ENCODE measurements at places on chromosomes 12 and 14.

- DNase-seq: no peak
These were observed 19.6 kb upstream of the LRP1-AS start for GRCh38 chr12:57166971-57167371.

DNA sequence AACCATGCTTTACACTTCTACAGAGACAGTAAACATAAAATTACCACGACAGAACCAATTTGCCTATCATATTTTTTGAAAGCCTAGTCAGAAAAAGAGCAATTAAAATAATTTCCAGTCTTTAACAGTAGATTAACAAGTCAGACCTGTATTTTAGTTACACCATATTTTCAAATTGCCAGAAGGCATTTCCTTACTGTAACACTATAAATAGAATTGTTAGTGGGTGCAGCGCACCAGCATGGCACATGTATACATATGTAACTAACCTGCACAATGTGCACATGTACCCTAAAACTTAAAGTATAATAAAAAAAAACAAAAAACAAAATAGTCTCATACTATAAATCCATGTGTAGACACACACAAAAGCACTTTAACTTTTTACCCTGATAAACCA is 16.0 kb downstream of the SOS2 start:
- no peak for DNase-seq

DNA sequence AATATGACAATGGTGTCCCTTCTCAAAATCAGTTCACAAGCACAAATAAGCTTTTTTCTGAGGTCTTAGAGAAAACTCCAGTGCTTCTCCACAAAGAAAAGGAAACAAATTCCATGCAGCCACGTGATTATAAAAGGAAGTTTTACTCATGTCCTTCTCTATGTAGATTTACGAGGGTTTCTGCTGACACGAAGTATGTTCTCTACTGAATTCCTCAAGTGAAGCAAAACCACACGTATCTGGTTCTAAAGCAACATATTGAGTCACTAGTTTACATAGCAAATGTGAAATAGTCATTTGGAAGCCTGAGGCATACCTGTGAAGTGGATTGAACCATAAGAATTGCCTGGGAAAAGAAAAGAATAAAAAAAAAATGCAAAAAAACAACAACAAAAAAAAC is 31.9 kb downstream of the BMP4 start:
- no peak for DNase-seq

GRCh38 chr14:60648249-60648933 is 886 bp downstream of the SIX1 start:
- DNase-seq: no peak

DNA sequence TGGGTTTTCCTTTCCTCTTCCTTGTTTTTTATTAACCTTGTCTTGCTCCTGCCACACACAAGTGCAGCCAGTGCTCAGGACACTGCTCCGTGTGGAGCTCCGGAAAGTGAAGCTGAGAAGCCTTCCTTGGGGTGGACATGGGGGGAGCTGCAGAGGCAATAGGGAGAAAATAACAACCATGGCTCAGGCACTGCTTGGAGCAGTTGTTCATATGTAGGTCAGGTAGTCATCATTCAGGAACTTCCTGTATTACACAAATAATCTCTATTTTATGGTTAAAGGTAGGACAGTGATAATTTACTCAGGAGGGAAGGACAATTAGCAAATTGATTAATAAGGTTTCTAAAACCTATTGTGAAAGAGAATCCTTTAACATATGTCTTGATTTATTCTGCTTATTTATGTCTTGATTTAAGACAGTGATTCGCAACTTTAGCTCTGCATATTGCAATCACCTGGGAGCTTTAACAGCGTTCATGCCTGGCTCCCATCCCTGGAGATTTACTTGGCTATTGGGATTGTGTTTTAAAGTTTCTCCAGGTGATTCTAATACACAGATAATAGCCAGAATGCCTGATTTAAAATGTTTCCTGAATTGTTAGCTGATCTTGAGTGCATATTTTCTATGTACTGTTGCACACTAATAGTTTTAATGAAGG is 92.1 kb downstream of the ETV6 start:
- DNase-seq: no peak

- no peak for DNase-seq
These were observed 84.7 kb upstream of the FLRT2 start for GRCh38 chr14:85445151-85445795.

DNA sequence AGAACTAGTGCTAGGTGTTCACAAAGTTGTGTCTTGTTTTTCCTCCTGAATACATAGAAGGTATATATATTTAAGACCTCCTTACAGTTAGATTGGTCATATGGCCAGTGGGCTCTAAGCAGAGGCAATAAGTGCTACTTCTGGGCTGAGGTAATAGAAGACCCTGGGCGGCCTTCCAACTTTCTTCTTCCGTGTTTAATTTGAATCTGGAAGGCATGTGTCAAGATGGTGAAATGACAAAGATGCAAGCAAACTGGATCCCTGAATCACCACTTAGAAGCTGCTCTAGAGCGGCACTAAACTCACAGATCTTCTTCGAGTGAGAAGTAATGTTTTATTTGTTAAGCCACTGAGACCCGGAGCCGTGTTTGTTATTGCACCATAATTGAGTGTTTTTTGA is 201.0 kb upstream of the GZMB start:
- no peak for DNase-seq

DNA sequence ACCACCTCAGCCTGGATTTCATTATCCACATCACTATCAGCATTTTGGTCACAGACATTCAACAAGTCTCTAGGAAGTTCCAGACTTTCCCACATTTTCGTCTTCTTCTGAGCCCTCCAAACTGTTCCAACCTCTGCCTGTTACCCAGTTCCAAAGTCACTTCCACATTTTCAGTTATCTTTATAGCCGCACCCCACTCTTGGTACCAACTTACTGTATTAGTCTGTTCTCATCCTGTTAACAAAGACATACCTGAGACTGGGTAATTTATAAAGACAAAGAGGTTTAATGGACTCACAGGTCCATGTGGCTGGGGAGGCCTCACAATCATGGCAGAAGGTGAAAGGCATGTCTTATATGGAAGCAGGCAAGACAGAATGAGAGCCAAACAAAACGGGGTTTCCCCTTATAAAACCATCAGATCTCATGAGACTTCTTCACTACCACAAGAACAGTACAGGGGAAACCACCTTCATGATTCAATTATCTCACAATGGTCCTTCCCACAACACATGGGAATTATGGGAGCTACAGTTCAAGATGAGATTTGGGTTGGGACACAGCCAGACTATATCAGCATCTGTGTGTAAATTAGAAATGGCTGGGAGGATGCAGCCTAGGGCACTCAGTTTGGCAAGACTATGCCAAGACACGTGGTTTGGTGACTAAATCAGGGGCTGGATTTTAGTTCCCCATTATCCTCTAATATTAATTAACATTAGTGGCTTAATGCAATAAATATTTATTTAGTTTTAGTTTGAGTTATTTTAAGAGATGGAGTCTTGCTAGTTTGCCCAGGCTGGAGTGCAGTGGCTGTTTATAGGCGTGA is 16.2 kb upstream of the FUT8 start:
- no peak for DNase-seq

GRCh38 chr14:100022772-100023451 is 42.3 kb upstream of the EVL start:
- no peak for DNase-seq

DNA sequence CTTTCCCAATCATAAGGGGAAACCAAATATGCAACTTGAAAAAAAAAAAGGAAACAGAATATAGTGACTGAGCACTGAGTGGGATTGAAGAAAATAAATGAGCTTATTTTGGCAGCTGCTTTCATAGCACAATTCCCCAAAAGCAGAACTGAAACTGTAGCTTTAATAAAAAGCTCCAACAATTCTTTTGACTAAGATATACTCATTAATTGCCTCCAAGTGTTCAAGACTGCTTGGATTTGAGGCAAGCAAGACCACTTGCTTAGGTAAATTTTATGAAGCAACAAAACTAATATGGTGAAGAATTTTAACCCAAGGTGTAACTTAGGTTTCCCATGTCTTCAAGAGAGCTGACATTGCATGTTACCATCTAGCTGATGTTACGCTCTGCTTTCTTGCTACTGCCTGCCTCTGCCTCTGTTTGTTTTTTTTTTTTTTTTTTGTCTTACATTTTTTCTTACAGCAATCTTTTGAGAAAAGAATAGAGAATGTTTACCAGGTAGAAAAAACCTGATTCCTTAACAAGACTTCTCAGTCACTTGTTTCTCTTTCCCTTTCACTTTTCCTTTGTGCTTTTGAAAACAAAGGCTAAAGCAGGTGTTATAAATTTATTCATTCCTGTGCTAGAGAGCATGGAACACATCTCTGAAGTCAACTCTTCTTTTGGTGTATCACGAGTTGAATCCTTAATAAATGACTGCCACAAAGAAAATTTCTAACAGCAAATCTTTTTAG is 134.4 kb downstream of the BCAT1 start:
- no peak for DNase-seq

DNA sequence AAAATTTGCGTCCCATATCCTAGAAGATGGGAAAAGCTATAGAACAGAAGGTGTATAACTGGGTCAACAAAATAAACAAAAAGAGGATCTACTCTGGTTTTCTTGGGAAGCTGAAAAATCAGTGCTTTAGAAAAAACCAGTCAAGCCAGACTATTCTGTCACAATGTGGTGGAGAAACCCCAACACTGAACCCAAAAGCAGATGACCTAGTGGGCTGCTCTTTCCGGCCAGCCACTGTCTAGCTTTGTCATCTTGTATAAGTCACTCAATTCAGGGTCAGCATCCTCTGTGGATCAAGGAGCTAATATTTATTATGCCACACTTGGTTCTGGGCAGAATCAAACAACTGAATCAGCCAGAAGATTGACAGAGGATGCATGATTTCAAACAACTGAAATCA is 26.6 kb upstream of the TMCC3 start:
- no peak for DNase-seq

DNA sequence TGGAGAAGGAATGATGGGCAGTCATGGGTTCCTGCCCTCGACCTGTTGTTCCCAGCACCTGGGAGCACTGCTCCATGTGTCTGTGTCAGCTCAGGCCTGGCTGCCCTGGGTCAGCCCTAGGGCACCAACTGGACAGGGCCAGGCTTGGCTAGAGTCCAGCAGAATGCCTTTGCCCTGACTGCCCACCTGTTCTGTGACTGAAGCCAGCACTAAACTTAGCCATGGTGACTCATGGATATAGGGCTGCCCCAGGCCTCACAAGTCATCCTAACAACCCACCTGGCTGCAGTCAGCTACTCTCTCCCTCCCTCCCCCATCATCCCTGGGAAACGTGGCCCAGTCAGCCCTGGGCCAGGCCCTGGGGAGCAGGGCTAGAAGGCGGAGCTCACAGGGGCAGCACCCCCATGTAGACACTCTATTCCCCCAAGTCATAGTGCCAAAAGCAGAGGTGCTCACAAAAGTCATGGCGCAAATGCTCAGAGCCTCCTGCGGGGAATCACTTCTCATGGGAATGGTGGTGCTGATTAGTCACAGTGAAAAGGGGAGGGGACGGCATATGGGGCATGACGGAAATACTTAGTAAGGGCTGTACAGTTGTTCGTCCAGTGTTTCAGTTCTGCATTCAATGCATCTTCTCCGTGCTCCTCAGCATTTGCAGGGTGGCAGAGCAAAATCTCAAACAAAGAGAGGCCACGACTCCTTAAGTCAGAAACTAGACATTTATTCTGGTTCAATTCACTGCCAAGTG is 52.0 kb upstream of the NTF3 start:
- DNase-seq: no peak

GRCh38 chr12:100833282-100833681 is 38.7 kb downstream of the ANO4 start:
- no peak for DNase-seq

DNA sequence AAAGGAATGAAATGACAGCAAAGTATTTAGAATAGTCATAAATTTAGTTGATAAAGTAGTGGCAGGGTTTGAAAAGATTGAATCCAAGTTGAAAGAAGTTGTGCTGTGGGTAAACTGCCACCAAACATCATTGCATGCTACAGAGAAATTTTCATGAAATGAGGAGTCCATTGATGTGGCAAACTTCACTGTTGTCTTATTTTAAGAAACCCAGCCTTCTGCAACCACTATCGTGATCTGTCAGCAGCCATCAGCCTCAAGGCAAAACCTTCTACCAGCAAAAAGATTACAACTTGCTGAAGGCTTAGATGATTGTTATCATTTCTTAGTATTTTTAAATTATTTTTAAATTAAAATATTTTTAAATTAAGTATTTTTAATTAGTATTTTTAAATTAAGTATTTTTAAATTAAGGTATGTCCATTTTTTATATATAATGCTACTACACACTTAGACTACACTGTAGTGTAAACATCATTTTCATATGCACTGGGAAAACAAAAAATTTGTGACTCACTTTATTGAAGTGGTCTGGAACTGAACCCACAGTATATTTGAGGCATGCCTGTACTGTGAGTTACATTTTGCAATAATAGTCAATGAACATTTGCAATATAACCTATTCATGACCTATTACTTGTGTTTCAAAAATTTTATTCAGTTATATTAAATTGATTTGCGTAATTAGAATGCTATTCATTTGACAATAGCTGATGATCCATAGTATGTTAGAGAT is 67.2 kb upstream of the SYT1 start:
- no peak for DNase-seq

- no peak for DNase-seq
These were observed 898.9 kb upstream of the SEL1L start for GRCh38 chr14:82432301-82433105.

DNA sequence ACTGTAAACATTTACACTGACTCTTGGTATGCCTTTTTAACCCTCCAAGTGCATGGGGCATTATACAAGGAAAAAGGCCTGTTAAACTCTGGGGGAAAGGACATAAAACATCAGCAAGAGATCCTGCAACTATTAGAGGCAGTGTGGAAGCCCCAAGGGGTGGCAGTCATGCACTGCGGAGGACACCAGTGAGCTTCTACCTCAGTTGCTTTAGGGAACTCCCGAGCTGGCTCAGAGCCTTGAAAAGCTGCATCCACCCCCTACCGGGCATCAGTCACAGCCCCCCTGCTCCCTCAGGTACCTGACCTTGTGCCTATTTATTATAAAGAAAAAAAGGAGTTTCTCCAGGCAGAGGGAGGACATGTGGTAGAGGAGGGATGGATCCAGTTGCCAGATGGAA is 695.6 kb upstream of the LMO3 start:
- DNase-seq: no peak

- peak; percentile 23 for DNase-seq
These were observed 2.4 kb downstream of the SINHCAF start for GRCh38 chr12:31323391-31324115.

GRCh38 chr12:116765271-116765670 is 27.2 kb downstream of the RNFT2 start:
- DNase-seq: no peak

DNA sequence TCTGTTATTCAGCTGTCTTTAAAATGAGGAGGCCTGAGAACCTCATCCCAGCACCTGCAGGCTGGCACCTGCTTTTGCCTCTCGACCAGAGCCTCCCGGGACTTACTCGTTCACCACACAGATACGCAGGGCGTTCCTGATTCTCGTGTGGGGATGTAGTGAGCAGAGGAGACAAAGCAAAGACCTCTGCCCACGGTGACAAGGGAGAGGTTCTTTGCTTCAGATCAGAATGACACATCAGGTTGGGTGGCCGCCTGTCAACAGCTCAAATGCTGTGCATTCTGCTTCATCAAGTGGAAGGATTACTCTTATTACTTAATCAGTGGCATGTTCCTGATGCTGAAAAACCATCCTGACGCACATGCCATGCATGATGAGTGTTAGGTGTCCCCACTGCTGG is 24.4 kb downstream of the DEGS2 start:
- no peak for DNase-seq

Measured in head of caudate nucleus (tissue), 42 donors.